NCI-H1436 (cell line): ENCODE measurements at places on chromosomes 1 and 21.

GRCh38 chr1:221098471-221099405 lies 219.5 kb downstream of the HLX start:
- DNase-seq: no peak

GRCh38 chr1:18151436-18152122 lies 44.0 kb downstream of the IGSF21 start:
- DNase-seq: no peak

GRCh38 chr1:159266832-159267231 lies 35.3 kb upstream of the FCER1A start:
- no peak for DNase-seq

DNA sequence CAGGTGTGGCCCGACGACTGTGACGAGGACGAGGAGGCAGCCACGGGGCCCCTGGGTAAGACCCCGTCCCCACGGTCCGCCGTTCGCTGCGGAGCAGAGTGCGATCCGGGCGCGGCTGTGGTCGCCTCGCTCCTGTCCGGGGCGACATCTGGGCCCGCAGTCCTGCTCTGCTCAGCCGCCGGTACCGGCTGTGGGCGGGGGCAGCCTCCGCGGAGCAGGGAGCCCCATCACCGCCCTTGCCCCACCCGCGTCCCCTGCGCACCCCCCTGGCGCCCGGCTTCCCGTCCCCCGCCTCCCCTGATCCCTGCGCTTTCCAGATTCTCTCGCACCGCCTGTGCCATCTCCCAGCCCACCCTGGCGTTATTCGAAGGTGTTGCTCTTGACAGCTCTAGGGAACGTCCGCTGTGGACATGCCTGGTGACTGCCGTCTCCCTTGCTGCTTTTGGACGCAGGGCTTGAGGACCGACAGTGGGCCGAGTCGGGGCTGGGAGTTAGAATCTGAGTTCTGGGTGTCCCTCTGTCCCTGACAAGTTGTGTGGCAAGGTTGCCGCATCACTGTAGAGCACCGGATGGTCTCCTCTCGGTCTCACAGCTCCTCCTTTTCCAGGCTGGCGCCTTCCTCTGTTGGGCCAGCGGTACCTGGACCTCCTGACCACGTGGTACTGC lies 596 bp downstream of the TOR3A start:
- DNase-seq: no peak

GRCh38 chr1:95437781-95438180 lies 203.8 kb downstream of the RWDD3 start:
- no peak for DNase-seq

- DNase-seq: peak; percentile 13
Observed at GRCh38 chr21:38310646-38311485, 54.1 kb downstream of the KCNJ15 start.

DNA sequence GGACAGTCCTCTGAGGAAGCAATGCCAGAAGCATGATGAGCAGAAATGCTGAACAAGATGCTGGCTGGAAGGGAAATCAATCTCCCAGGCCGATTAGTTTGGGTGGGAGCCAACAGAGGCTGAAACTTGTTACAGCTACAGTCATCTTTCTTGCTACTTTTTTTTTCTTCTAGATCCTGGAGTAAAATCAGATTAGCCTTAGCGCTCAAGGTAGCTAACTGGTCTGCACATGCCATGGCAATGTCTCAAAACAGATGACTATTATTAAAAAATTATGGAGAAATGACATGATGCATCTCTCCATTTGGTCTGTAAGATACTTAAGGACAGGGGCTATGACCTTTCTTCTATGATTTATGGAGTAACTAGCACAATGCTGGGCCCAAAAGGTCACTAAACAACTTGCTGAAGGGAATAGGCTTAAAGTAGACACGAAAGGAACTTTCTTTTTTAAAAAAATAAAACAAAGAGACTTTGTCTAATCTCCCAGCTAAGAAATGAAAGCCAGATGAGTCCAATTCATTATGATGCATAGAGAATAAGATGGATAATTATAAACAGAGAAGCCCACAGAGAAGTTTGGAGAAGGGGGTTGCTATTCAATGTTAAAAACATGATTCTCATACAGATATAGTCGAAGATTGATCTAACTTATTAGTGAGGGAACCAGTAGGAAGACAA lies 42.5 kb downstream of the UTP25 start:
- DNase-seq: no peak
